ENCODE measurements at places on chromosomes 3 and 15.

GRCh38 chr3:194787072-194787471 is 101.4 kb downstream of the FAM43A start:
- no peak for DNase-seq

GRCh38 chr3:110743202-110743601 is 328.4 kb upstream of the NECTIN3 start:
- no peak for DNase-seq

GRCh38 chr3:114380233-114380651 is 86.4 kb downstream of the TIGIT start:
- no peak for DNase-seq

DNA sequence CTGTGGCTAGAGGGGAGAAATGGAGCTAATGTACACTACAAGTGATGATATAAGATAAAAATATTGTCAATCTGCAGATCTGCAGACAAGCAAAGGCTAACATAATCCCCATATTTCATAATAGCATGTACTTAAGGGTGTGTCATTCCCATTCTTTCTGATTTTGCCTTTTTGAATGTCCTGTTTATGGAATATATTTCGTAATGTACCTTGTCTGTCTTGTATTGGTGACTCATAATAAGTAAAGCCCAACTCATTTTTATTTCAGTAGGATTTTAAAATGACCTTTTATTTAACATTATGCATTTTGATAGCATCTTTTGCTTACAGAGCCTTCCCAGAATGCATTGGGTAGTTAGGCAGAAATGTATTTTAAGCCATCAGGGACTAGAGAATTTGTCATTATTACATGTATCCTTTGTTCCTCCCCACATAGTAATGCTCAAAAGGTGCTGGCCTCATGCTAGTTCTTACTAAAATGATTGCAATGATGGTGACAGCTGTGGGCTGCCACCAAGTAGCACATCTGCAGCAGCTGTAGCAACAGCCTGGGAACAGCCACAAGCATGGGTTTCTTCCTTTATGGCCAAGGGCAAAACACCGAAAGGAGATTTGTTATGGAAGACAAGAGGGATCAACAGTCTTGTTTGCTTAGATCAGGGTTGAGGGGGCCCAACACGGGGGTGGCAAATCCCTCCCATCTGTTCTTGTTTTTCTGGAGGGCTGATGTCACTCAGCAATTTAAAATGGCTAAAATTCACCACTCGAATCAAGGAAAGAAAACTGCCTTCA is 188.5 kb downstream of the CADPS start:
- DNase-seq: no peak

DNA sequence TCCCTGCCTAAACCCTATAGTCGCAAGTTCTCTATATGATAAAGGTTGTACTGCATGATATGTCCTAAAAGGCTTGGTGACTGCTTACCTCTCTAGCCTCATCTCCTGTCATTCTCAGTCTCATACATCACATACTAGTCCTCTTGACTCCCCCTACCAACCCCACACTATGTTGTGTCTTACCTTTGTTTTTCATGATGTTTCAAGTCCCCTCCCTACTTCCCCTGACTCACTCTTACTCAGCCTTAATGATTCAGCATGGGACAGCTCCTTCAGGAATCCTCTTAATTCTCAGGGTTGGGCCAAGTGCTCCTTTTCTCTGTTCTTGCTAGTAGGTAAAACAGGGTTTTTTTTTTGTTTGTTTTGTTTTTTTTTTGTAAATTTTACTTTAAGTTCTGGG is 49.6 kb downstream of the SLMAP start:
- DNase-seq: no peak

- no peak for DNase-seq
Observed at GRCh38 chr15:80967451-80967850, 22.2 kb downstream of the MESD start.

- no peak for DNase-seq
Observed at GRCh38 chr3:38334142-38335055, 12.2 kb upstream of the XYLB start.

- no peak for DNase-seq
Observed at GRCh38 chr3:32423534-32423933, 31.9 kb downstream of the CMTM7 start.

Measured in SHP77 (cell line).